ENCODE measurements at places on chromosomes 7 and 10. TPM values are rescaled to one million over a fixed set of nuclear protein-coding genes. Genes with fewer than 3 reads are reported as not detected.

C10orf143 gene
- total RNA-seq = not detected

TAS2R5 gene
- total RNA-seq = 0.50 TPM

ITGB1 gene
- 693 TPM for total RNA-seq

PROSER2 gene
- total RNA-seq = 10.3 TPM

GCK gene
- not detected for total RNA-seq

AGR2 gene
- total RNA-seq = 650 TPM

CTNNA3 gene
- total RNA-seq = 0.23 TPM

IRF5 gene
- total RNA-seq = 6.5 TPM

ENTPD1 gene
- not detected for total RNA-seq

TBC1D12 gene
- 13.6 TPM for total RNA-seq

CPED1 gene
- total RNA-seq = 14.8 TPM

CALCR gene
- 0.17 TPM for total RNA-seq

TLX1 gene
- total RNA-seq = not detected

ZNF680 gene
- 5.8 TPM for total RNA-seq

LAMTOR4 gene
- total RNA-seq = 83.0 TPM

TCF7L2 gene
- 9.7 TPM for total RNA-seq

TM9SF3 gene
- 118 TPM for total RNA-seq

ZNF365 gene
- 4.2 TPM for total RNA-seq

CISD1 gene
- 71.7 TPM for total RNA-seq

CAMK1D gene
- total RNA-seq = 0.26 TPM

PLEKHS1 gene
- total RNA-seq = not detected

FAM25C gene
- total RNA-seq = not detected

FAM25G gene
- not detected for total RNA-seq

DPYSL4 gene
- 1.5 TPM for total RNA-seq

UNC5B gene
- total RNA-seq = 50.9 TPM

ZNF804B gene
- total RNA-seq = not detected

GDF2 gene
- total RNA-seq = not detected

MMD2 gene
- not detected for total RNA-seq

PIK3CG gene
- total RNA-seq = not detected

PPP1R3A gene
- not detected for total RNA-seq

TNRC18 gene
- total RNA-seq = 80.4 TPM

RSBN1L gene
- 10.0 TPM for total RNA-seq

RBP4 gene
- not detected for total RNA-seq

BRAF gene
- total RNA-seq = 18.4 TPM

NUTM2E gene
- total RNA-seq = not detected

ARHGAP22 gene
- total RNA-seq = 3.0 TPM

CPA2 gene
- total RNA-seq = 0.75 TPM

OR2A12 gene
- total RNA-seq = not detected

PAX4 gene
- not detected for total RNA-seq

APBB1IP gene
- not detected for total RNA-seq

GFRA1 gene
- total RNA-seq = 0.92 TPM

GATA3 gene
- 0.12 TPM for total RNA-seq

SKIDA1 gene
- total RNA-seq = 1.3 TPM

CRPPA gene
- 0.38 TPM for total RNA-seq

FAM25A gene
- not detected for total RNA-seq

LIPJ gene
- total RNA-seq = not detected

NKX2-3 gene
- 0.25 TPM for total RNA-seq

SEMA3D gene
- 72.1 TPM for total RNA-seq

GUSB gene
- 25.6 TPM for total RNA-seq

Data from NCI-H460 (cell line).